ENCODE measurements at places on chromosomes 13 and 19.

DNA sequence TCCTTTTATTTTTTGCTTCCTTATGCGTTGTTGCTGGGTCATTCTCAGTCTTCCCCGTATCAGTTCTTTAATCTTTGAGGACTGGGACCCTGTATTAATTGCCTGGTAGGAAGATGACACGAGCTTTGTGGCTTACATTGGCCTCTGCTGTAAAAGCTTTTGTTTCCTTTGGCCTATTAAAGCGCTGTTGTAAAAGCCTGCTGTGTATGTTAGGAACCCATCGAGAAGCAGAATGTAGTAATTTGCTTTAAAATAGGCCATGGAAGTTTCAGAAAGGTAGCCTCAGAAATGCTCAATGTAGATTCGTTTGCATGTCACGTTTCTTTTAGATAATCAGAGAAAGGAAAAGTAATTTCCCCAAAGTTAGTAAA, 257.5 kb upstream of the STARD13 start:
- DNase-seq, result no peak

DNA sequence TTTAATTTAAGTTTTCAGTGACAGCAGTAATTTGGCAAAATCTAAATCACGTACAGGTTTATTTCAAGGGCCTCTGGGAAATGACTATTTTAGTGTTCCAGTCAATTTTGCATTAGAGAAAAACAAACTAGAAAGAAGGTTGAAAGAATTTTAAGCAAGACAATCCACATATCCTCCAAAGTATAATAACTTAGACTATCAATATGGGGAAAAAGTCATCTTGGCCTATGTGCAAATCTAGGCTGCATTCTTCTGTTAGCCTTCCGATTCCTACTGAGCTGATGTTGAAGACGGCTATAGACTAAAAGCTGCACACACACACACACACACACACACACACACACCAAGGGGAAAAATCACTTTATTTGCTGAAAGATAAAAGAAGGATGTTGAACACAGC, 81.3 kb downstream of the SLITRK6 start:
- no peak for DNase-seq

- no peak for DNase-seq
These were observed 238.0 kb downstream of the POSTN start for GRCh38 chr13:37360556-37360955.

- no peak for DNase-seq
These were observed 218.1 kb downstream of the SLITRK5 start for GRCh38 chr13:87889254-87889653.

- no peak for DNase-seq
These were observed 27.3 kb upstream of the SLC7A10 start for GRCh38 chr19:33252971-33253370.

DNA sequence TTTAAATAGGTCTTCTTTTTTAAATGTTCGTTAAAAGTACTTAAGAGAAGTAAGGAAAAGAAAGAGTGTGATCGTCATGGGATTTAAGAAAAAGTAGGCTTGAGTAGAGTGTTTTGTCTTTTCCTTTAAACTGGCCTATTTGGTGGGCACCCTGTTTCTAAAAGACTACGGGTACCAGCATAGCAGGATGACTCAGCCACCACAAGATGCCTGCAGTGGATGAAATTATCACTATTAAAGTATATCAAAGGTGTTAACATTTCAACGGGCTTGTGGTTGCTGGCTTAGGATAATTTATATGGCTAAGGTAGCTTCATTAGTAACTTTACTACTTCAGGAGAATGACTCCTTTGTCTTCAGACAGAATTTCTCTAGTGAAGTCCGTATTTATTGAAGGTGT, 112.6 kb downstream of the STARD13 start:
- no peak for DNase-seq

DNA sequence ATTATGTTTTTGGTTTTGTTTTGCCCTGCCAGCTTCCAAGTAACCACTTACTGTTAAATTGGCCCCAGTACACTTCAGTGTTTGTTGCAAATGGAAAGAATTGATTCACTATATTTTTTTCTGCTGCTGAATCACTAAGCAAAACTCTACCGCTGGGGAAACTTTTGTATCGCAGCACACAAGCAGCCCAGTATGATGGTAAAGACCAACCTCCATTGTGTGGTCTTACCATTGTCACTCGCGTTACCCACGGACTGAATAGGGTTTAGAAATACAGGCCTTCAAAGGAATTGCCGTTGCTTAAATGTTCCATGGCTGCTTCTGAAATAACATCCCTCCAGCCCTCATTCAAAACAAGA, 7.9 kb downstream of the SPATA13 start:
- no peak for DNase-seq

GRCh38 chr19:35978832-35979365, 16.1 kb upstream of the SDHAF1 start:
- DNase-seq, result no peak

GRCh38 chr13:113650275-113650674, 7.7 kb downstream of the ATP4B start:
- no peak for DNase-seq

GRCh38 chr19:38700350-38700901, 43.8 kb downstream of the CAPN12 start:
- DNase-seq, result no peak

DNA sequence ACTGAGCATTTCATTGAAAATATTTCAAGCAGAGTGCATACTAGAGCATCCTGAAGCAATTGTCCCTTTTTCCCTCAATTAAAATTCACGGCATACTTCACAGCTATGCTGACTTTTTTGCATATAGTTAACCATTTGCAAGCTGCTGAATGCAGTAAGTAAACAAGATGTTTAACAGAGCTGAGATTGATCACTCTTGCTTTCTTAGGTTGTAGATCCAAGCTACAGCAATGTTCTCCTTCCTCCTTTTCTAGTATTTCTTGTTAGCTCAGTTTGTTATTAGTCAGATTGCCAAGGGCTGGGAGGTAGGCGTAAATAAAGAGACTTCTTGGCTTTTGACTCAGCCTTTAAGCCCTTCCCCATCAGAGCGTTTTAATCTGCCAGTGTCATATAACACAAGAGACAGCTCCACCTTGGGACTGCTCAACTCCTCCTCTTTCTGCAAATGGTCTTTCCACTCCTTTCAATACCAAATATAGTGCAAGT, at the start of gene SLITRK6:
Gene SLITRK6, minus strand, starts transcription at position 323 of the 486 bp plus-strand sequence. CDS start 2,911 bp downstream, outside the sequence.
- no peak for DNase-seq

GRCh38 chr19:29484876-29485275, 40.9 kb upstream of the VSTM2B start:
- DNase-seq, result no peak

- DNase-seq, result no peak
These were observed 85.7 kb downstream of the FOXO1 start for GRCh38 chr13:40580566-40581276.

DNA sequence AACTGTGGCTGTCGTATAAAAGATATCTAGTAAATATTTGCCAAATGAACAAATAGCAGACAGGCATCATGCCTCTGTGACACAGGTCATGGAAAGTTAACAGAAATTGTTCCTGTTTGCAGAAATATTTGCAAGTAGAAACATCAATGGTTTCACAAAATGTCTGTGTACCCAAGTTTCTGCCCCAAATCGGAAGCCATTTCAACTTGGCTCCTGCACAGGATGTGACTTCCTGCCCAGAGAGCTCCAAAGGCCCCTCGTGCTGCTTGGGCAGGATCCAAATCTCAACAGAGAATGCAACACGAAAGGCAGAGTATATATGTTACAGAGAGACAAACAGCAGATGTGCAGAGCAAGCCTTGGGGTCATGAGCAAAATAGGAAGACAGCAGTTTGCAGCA, 95.5 kb upstream of the SERP2 start:
- no peak for DNase-seq

- DNase-seq, result no peak
These were observed 34.9 kb upstream of the RCBTB2 start for GRCh38 chr13:48567515-48568369.

DNA sequence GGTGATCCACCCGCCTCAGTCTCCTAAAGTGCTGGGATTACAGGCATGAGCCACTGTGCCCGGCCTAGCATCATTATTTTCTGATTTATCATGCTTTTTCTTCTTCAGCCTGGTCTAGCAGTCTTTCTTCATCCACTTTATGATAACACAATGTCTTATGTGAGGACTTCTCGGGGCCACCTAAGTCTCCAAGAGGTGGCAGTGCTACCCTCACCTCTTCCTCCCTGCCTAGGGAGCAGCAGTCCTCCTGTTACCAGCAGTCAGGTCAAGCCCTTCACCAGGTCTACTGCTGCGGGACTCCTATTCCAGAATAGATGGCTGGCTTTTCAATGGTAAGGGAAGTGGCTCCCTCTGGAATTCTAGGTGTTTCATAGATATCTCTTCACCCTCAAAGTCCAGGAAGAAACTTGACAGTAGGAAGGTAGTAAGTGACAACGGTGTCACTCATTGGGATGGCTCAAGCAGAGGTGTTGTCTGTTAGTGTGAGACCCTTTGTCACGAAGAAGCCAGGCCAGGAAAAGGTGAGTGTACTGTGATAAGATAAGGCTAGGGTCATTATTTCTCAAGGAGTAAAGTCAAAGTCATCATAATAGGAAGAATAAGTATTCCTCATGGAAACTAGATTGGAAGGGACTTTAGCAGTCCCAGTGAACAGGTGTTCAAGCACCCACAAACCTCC, 164.0 kb downstream of the KLF5 start:
- DNase-seq, result no peak

GRCh38 chr19:14265290-14266036, 59.5 kb upstream of the ADGRL1 start:
- no peak for DNase-seq

- DNase-seq, result no peak
These were observed 1.6 kb downstream of the ZNF415 start for GRCh38 chr19:53131085-53131590.

GRCh38 chr13:67652887-67653286, 422.8 kb upstream of the PCDH9 start:
- no peak for DNase-seq

GRCh38 chr19:1447504-1447903, 2.4 kb upstream of the APC2 start:
- no peak for DNase-seq

- no peak for DNase-seq
These were observed 99.6 kb downstream of the CCNA1 start for GRCh38 chr13:36531746-36532486.

GRCh38 chr13:108297114-108297513, 27.6 kb downstream of the TNFSF13B start:
- no peak for DNase-seq

DNA sequence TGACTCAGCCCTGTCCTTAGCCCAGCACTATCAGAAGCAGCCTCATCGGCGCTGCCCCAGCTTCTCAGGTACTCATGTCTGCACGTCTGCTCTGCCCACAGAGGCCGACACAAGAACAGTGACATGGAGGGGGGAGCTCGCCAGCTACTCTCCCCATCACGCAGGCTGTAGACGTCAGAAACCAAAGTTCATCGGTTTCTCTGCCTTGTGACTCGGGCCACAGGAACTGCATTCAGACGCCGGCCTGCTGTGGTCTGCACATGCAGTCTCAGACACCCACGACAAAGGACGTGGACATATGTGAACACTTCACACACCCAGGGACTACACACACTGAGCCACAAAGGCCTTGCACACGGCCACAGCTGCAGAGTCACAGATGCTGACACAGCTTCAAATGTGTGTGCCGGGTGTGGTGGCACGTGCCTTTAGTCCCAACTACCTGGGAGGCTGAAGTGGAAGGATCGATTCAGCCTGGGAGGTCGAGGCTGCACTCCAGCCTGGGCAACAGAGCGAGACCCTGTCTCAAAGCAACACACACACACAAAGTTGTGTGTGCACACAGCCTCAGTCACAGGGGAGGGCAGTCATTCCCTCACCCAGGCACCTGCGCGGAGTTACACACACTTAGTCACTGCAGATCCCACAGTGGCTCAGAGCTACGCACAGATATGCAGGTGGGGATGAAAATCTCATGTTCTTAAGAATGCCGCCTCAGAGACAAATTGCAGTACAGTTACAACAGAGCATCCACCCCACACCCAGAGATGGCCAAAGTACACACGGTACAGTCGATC, 4.9 kb upstream of the ZFP36 start:
- DNase-seq, result peak; percentile 67

DNA sequence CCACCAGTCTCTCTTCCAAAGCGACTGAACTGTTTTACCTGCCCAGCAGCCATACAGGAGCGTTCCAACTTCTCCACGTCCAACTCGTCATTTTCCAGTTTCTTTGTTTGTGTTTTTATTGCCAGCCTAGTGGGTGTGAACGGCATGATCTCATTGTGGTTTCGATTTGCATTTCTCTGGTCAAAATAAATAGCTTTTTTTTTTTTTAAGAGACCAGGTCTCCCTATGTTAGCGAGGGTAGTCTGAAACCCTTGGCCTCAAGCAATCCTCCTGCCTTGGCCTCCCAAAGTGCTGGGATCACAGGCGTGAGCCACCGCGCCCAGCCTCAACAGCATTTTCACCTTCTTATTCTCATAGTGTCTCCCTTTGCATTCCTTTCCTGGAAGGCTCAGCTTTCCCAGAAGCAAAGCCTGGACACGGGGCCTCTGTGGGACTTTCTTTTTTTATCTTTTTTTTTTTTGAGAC, 4.2 kb upstream of the JSRP1 start:
- DNase-seq, result no peak

DNA sequence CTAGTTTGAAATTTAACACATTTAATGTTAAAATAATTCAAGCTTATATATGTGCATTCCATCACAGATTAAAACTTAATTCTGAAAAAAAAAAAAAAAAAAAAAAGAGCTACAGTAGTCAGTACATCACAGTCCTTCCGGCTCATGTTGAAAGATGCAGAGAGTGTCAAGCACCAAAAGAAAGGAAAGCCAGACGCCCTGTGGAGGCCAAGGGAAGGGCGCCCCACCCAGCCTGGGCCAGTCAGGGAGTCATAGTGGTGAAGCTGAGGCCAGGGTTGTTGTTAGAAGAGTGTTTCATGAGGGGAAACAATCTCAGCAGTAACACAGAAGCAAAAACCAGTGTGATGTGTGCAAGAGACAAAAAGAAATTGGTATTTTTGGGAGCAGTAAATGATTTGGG, 375.3 kb downstream of the MTUS2 start:
- DNase-seq, result no peak

DNA sequence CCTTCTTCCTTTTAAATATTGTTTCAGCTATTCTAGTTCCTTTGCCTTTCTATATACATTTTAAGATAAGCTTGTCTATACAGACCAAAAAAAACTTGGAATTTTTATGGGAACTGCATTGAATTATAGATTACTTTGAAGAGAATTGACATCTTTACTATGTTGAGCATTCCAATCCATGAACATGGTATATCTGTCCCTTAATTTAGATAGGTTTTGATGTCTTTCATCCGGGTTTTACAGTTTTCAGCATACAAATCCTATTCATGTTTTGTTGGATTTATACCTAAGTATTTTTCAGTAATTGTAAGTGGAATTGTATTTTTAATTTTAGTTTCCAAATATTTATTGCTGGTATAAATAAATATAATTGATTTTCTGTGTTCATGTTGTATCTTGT, 12.2 kb upstream of the IFNL1 start:
- no peak for DNase-seq

GRCh38 chr13:111494641-111495040, 174.2 kb downstream of the TEX29 start:
- no peak for DNase-seq

Measured in stimulated activated CD8-positive, alpha-beta memory T cell treated with anti-CD3 and anti-CD28 coated beads, Interleukin-15, amount 100 ng/mL, for 1 hour (primary cell).